ENCODE measurements at places on chromosomes 16 and 17.

GRCh38 chr17:6392609-6393350 lies 42.1 kb downstream of the AIPL1 start:
- no peak for DNase-seq

GRCh38 chr17:21551081-21551881 lies 141.0 kb upstream of the KCNJ18 start:
- DNase-seq: peak; percentile 85

DNA sequence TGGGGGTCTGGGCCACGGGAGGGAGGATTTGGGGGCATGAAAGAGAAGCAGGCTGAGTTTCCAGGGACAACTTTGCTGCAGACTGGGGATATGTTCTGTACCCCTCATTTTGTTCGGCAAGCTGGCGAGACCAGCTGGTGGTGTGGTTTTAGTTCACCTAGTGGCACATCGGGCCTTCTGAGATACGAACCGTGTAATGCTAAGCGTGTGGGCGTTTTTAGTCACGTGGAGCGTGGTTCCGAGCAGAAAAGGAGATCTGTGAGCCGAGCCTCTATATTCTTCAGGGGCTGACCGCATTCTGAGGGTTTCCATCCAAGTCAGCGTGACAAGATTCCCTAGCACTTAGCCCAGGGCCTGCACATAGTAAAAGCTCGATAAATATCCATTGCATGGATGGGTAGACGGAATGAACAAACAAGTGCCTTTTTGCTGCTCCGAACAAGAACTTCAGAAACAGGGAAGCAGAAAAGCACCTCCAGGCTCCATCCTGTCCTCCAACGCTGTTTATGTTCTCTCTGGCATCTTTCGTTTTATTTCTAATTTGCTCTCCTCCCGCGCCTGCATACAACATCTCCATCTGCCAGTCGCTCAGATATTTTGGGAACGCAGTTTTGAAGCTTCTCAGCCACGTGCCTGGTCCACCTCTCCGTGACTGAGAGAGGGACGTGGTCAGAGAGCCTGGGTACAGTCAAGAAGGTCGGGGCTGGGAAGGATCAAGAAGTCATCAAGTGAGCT lies 5.8 kb downstream of the SYT17 start:
- DNase-seq: no peak

DNA sequence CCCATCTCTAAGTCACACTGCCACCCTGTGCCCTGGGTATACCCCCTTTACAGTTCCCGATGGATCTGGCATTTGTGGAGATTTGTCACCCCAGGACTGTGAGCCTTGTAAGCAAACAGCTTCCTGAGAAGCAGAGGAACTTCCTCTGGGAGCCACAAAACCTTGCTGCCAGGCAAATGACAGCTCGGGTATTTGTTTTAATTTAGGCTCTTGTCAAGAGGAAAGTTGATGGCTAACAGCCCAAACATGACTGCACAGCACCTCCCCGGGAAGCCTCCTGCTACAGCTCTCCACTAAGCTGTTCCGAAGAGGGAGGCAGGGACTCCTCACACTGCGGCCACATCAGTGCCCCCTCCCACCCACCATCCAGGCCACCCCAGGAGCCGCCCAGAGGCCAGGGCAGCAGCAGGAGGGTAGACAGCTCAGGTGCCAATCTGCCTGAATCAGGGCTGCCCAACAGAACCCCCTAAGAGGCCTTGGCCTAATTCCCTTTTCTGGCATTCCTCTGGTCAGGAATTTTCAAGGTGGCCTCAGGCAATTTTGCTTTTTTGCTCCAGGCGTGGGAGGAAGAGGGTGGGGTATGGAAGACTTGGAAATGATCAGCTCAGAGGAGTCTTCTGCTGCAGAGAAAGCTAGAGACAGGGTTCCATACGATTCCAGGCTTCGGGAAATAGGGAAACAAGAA lies 2.6 kb downstream of the ABR start:
- no peak for DNase-seq

DNA sequence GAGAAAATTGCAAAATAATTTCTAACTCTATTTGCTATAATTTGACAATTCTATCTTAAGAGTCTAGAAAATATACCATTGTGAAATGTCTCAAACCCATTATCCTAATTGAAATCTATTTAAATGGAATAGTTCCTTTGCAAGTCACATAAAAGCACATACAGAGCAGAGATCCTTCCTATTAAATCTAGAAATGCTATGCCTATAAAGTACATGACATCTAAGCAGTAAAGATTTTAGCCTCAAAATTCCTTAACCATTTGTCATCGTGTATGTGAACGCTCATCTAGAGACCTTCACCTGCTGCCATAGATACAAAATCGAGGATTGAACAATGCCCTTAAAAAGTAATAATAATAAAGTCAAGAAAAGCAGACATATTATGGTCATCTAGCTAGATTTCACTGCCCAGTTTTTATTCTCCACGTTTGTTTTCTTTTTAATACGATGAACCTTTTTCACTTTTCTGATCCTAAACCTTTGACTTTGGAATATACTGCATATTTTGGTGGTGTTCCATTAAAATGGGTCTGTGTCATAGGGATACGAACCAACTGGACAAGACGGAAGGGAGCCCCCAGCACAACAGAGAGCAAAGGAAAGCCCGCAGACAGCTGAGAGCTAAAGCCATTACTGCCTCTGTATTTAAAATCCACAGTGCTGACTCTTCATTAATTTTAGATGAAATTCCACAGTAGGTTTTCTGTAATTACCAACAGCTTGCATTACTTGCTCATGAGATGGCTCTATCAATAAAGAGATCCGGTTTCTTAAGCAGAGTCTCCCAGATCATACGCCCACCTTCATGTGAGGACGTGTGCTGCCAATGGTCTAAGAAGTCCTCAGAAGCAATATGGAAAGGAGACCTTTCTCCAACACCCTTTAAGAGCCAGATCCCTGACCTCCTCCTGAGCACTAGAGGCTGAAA lies 17.6 kb downstream of the TEX2 start:
- DNase-seq: no peak
